ENCODE measurements at places on chromosomes 1 and 21.

DNA sequence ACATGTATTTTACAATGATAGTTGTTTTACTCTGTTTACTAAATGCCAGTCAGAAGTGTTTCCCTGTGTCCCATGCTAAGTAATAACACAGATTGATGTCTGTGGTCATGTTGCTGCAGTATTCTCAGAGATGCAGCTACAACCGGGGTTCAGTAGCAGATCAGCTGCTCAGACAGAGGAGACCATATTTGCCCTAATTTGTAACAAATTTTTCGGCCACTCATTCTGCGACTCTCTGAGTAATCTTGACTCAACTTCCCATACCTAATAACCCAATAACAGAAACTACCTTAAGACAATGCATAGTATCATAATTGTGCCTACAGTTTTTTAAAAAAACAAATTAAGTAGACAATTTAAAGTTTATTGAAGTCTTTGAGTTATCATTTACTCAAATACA is 32.6 kb downstream of the NIBAN1 start:
- DNase-seq: no peak

DNA sequence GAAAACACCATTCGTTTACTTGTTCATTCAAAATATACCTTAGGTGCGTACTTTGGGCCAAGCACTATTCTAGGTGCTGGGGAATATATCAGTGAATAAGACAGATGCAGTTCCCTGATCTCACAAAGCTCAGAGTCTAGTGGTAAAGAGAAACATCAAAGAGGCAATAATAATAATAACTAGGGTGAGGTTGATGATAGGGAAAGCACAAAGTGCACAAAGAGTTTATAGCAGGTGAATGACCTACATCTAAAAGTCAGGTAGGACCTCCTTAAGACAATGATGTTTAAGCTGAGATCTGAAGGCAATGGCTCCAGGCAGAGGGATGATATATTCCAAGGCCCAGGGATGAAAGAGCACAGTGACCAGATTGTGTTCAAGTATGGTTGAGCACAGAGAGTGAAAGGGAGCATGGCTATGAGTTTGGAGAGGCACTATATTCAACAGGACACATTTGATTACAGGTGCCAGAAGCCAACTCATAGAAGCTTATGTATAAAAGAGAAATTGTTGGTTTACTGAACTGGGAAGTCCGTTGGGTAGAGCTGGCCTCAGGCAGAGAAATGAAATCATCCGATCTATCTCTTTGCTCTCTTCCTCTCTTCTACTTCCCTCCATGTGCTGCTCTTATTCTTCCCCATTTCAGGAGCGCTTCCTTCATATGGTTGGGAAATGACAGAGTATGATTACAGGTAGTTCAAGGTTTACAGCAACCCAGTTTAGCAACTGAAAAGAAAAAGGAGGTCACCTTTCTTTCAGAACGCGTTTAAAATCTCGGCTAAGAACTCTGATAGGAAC is 23.0 kb upstream of the CCT8 start:
- DNase-seq: no peak

- no peak for DNase-seq
Observed at GRCh38 chr21:26632691-26633090, 59.6 kb upstream of the CYYR1 start.

DNA sequence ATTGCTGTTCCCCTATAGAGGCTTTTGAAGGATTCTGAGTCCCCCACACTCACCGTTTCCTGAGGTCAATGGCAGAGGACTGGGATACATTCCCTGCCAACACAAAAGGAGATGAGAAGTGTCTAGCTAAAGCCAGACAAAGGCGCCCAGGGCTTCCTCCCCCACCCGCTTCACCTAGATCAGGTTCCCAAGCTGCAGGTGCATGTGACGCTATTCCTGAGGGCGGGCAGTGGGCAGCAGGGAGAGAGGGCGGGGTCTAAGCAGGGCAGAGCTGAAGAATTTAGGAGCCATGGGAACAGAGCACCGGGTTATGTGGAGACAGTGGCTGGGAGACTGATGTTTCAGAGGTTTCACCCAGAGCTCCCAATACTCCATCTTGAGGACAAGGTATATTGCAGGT is 6.0 kb upstream of the ARHGEF2 start:
- DNase-seq: no peak

GRCh38 chr1:18970762-18971161 is 14.3 kb upstream of the IFFO2 start:
- no peak for DNase-seq

All from C1 segment of cervical spinal cord (tissue), 14 donors.